ENCODE measurements at places on chromosomes 3 and 15.
A peak's percentile ranks its signal among the peaks of the same experiment; 100 is the strongest.

- DNase-seq = no peak
These were observed 122.7 kb downstream of the MEIS2 start for GRCh38 chr15:36977659-36978058.

GRCh38 chr3:18810306-18810661 lies 338.0 kb upstream of the KCNH8 start:
- no peak for DNase-seq

- DNase-seq = peak; percentile 44
These were observed 3.5 kb downstream of the PTH1R start for GRCh38 chr3:46880884-46881595.

GRCh38 chr15:53910852-53911251 lies 67.4 kb upstream of the UNC13C start:
- no peak for DNase-seq

DNA sequence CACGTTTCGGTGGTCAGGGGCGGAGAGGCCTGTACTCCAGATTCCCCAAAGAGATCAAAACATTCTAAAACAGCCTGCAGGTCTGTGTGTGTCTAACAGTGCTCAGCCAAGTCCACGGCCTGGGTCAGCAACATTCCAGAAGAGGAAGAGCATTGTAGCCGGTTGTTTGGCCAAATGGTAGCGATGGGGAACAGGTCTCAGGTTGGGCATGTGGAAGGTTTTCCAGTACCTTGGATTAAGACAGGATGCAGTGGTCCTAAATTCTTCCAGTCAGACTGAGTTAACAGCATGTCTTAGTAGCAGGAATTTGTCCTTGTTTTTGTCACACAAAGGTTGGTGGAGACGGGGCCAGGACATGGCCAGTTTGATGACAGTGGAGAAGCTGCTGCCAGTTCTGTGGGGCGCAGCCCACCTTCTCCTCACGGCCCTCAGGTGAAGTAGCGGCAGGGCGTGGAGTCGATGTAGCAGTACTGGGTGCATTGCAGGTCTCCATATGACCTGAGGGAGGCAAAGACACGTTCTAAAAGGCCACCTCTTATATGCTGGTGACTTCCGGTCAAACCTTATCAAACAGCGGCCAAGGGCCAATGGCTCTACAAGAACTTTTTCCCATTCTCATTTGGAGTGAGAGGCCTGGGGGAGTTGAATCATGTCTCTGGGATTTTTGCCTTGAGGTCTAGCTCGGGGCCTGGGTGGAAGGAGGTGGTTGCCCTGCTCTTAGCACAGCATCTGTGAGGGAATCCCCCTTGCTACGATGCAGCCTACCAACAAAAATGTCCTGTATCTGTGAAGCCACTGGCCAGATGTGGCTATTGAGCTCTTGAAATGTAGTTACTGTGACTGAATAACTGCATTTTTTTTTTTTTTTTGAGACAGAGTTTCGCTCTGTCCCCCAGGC lies 24.1 kb downstream of the EAF1 start:
- DNase-seq = no peak

- DNase-seq = no peak
These were observed 29.0 kb downstream of the ARIH1 start for GRCh38 chr15:72503147-72503546.

DNA sequence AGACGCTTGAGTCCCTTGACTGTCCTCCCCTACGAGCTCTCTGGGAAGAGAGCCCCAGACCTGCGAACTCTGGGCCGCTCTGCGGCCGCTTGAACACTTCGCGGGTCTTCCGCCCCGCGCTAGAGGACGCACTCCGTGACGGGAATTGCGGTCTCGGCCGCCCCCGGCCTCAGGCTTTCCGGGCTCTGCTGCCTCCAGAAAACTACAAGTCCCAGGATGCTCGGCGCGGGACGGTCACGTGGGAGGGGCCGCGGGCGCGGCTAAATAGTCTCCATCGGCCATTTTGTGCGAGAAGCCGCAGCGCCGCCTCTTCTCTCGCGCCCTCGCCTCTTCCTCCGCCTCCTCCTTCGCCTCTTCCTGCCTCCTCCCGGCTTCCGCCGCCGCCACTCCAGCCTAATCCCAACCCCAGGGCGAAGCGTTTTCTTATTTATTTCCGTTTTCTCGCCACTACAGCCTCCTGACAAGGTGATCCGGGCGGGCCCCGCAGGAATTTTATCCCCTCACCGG lies at the start of gene EIF1B:
Gene EIF1B (plus strand): TSS at position 290 of the 507 bp plus-strand sequence. CDS start 235 bp downstream, outside the sequence.
- DNase-seq = peak; percentile 99

DNA sequence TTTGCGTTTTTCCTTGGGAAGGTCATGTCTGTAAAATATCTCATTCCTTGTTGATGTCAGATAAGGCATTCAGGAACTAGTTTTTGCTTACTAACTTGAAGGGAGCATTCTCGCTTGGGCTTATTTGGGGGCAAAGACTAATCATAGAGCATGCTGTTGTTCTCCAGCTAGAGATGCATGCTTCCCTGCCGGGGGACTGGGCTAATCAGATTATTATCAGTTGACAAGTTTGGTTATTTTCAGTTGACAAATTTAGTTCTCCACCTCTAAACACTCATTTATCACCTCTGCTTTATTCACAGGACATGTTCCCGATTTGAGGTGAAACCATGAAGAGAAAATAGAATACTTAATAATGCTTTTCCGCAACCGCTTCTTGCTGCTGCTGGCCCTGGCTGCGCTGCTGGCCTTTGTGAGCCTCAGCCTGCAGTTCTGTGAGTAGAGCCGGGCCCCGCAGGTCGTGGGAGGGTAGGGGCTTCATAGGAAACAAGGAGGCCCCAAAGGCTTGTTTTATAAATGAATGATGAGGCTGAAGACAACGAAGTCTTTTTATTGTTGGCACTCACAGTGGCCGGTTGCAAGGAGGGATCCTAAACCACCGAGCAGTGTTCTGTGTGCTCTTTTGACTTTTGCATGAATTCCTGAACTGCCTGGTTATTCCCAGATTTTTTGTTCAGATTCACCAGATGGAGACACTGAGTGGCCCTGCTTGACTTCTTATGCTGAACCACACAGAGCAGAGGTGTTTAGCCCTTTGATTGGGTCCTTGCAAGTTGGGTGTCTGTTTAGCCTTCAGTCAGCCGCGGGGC lies 28.4 kb downstream of the PXYLP1 start:
- no peak for DNase-seq

DNA sequence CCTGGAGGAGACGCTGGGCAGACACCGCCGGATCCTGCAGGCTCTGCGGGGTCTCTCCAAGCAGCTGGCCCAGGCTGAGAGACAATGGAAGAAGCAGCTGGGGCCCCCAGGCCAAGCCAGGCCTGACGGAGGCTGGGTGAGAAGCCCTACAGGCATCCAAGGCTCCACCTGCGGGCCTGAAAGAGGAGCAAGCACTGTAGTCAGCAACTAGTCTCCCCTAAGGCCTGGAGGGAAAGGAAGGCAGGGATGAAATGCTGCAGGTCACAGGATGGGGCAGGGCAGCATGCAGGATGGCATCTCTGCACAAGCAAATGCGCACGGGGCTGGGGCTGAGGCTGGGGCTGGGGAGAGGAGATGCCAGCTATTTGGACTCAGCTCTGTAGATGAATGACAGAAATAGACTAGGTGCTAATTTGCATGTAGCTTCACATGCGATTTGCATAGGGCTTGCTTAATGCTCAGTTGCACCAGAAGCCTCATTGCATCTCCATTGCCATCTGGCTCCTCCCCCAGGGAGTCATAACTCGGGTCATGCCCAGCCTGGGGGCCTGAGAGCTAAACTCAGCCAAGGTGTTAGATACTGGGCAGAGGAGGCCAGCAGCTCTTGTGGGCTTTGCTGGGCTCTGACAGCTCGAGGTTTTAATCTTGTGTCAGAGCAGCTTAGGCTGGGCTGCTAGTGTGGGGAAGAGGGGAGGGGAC lies 5.2 kb upstream of the CPLX3 start:
- no peak for DNase-seq

DNA sequence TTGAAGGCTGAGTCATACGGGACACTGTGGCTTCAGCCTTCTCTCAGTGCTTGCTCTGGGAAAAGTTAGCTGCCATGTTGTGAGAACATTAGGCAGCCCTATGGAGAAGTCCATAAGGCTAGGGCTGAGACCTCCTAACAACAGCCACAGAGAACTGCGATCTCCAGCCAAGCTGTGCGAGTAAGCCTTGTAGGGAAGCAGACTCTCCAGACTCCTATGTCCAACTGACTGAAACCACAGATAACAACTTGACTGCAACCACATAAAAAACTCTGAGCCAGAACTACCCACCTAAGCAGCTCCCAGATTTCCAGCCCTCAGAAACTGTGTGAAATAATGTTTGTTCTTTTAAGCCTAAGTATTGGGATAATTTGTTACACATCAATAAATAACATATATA lies 40.7 kb downstream of the DENND6A start:
- no peak for DNase-seq

GRCh38 chr3:60630953-60631352 lies 620.3 kb downstream of the FHIT start:
- no peak for DNase-seq

GRCh38 chr3:106130384-106131198 lies 261.8 kb upstream of the CBLB start:
- DNase-seq = peak; percentile 47

- no peak for DNase-seq
These were observed 591.2 kb downstream of the RSL24D1 start for GRCh38 chr15:54605556-54605955.

DNA sequence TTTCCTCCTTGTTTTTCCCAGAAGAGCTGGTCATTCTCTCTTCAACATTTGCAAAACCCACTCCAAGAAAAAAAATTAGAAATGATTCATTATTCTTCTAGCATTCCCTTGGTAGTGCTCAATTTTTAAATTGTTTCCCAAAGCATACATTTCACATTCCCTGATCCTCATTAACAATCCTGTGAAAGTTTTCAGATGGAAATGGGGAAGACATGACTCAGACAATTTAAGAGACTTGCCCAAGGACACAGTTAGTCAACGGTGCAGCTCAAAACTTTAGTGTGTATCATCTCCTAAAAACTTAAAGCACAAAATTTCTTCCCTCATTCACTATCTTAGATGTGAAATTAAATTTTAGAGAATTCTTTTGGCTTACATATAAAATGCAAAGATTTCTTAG lies 17.1 kb upstream of the ABI3BP start:
- DNase-seq = no peak

GRCh38 chr3:64262574-64263114 lies 37.4 kb upstream of the PRICKLE2 start:
- no peak for DNase-seq

GRCh38 chr3:117547956-117548550 lies 838.5 kb downstream of the TUSC7 start:
- no peak for DNase-seq

DNA sequence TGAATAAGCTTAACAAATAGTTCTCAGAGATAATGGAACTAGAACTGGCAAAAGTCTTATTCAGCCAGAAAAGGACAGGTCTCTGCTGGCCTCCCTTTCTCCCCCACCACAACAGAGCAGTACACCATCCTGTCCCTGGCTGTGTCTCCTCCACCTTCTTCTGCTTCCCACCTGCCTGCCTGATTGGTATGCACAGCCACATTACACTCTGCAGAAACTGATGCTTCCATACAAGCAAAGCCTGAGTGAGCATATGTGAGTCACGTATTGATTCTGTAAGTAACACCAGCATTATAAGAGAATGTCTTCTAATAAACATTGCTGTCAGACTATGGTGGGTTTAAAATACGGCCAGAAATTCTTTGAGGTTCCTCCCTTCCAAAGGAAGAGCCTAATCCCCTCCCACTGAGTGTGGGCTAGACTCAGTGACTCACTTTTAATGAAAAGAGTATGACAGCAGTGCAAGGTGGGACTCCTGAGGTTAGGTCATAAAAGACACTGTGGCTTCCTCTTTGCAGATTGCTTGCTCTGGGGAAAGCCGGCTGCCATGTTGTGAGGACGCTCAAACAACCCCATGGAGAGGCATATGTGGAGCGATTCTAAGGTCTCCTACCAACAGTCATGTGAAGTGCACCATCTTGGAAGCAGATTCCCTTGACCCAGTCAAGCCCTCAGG lies 44.4 kb downstream of the ANXA2 start:
- no peak for DNase-seq

- no peak for DNase-seq
These were observed 13.8 kb downstream of the DENND4A start for GRCh38 chr15:65778269-65778668.

Data from right hindlimb (tissue), 1 donor.